ENCODE measurements at places on chromosomes 12 and 14. TPM values are rescaled to one million over a fixed set of nuclear protein-coding genes. Genes with fewer than 3 reads are reported as not detected.

DNA sequence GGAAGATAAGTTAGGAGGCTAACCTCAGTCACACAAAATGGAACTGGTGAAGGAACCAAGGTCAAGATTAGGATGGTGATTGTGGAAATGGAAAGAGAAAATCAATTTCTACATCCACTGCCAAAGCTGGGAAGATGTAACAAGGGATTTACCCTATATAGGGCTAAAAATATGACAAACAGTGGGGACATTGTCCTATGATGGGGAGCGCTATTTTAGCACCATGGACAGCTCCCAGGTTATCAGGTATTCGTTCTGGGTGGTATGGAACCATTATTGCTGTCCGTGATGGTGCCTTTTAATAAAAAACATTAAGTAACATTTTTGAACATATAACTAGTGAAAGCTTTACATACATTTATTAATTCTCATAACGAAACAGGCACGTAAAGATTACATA is 124.0 kb downstream of the NDUFA12 start:
- no peak for DNase-seq

DNA sequence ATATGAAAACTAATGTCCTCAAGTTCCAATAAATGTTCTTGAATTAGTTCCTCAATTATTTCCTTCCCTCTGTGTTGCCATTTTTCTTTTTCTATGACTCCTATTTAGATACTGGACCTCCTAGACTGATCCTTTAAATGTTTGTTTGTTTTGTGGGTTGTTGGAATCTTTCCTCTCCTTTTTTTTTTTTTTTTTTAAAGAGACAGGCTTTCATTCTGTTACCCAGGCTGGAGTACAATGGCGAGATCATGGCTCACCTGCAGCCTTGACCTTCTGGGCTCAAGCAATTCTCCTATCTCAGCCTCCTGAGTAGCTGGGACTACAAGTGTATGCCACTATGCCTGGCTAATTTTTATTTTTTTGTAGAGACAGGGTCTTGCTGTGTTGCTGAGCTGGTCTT is 9.6 kb downstream of the PRKAG1 start:
- no peak for DNase-seq

- DNase-seq = no peak
Observed at GRCh38 chr12:72141381-72141780, 130.8 kb upstream of the TRHDE start.

DNA sequence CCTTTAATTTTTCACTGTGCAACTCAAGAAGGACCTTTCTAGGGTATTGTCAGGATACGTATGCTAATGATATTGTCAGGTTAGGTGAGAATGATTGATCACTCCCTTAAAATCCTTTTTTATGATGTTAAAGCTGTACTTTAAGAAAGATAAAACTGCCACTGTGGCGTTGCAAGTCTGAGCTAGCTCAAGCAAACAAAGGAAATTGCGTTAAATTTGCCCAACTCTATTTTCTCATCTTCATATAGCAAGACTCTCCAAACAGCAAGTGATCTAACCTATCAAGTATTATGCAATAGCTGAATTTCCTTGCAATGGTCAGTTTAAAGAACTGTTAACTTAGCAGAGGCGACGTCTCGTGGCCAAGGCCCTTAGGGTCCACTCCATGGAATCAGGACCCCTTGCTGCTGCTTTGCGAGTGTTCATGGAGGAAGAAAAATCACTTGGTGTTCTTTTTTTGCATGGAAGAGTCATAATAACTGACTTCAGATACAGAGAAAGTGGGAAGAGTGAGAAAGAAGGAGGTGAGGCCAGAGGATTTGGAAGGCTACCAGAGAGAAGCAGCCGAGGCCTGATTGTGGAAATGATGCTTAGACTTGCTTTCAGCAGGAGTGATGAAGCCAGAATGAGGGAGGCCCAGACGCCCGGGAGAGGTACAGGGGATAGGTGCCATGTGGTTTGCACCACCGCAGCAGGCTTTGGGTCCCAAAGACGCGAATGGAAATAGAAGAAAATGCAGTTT is 2.5 kb downstream of the TRAF3 start:
- DNase-seq = no peak

Gene RPGRIP1
- total RNA-seq = not detected

GRCh38 chr12:70151993-70152392 is 91.2 kb upstream of the CNOT2 start:
- no peak for DNase-seq

Gene SLC8A3
- total RNA-seq = 0.04 TPM

DNA sequence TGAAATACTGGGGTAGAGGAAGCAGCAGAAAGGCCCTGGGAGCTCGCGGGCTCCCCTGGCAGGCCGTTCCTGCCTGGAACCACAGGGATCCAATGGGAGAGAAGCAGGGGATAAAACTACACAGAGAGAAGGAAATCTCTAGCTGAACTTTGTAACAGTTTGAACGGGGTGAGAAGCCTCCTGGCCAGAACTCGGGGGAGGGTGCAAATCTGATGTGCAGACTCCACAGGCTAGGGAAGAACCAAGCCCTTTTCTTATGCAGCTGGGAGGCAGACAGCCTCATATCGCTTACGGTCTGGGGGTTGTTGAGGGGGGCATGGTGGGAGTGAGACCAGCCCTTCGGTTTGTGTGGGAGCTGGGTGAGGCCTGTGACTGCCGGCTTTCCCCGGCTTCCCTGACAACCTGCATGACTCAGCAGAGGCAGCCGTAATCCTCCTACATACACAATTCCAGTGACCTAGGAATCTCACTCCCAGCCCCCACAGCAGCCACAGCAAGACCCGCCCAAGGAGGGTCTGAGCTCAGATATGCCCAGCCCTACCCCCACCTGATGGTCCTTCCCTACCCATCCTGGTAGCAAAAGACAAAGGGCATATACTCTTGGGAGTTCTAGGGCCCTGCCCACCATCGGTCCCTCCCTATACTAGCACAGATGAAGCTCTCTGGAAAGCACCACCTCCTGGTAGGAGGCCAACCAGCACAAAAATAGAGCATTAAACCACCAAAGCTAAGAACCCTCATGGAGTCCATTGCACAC is 143.0 kb downstream of the TMTC1 start:
- DNase-seq = no peak

DNA sequence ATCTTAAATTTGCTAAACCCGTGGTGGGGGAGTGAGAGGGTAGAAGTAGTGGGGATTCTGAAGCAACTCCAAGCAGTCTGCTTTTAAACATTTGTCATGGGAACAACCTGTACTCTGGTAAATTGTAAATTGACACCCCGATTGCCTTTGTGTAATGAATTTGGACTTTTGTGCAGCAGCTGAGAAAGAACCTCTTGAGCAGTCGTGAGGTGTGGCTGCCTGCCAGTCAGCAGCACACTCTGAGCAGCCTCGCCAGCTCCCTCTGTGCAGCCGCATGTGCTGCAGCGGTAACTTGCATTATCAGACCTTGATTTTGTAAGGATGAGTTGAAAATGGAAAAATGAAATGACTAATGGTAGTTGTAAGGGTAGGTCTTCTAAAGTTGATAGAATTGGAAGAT is 74.3 kb downstream of the SUSD6 start:
- peak; percentile 72 for DNase-seq

DNA sequence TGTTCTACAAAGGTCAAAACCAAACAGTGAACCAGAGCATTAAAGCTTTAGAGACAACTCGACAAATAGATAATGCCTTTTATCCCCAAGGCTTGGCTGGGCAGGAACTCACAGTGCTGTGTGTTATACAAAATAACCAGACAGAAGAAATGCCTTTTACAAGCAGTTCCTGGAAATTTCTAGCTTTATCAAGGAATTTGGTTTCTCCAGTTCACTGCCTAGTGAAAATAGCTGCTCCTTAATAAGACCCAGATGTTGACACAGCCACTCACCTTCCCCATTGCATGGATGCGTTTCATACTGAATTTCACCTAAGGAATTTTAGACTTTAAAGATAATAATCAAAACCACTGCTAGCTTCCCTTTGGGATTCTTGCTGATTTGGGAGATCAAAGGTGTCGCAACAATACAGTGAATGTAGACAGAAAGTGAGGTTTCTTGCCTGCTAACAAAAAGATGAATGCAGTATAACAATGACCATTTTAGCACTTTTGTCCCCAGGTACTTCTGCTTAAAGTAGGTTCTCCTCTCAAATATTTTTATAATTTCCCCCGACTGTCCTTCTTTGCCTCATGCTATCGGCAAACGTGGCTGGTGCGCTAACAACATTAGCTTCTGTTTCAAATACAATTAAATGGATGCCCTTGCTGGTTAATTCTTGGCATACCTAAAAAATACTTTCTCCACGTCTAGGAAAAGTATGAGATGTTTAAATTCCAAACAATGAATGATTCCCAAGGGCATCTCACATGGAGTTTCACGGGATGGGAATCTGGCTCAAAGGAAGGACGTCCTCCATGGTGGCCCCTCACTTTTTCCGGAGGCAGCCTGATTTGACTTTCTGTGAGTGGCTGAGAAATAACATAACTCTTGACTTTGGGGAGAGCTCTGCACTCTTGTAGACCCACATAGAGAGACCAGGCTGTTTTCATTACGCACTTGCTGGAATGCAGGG is 162.4 kb downstream of the C12orf75 start:
- DNase-seq = no peak

DNA sequence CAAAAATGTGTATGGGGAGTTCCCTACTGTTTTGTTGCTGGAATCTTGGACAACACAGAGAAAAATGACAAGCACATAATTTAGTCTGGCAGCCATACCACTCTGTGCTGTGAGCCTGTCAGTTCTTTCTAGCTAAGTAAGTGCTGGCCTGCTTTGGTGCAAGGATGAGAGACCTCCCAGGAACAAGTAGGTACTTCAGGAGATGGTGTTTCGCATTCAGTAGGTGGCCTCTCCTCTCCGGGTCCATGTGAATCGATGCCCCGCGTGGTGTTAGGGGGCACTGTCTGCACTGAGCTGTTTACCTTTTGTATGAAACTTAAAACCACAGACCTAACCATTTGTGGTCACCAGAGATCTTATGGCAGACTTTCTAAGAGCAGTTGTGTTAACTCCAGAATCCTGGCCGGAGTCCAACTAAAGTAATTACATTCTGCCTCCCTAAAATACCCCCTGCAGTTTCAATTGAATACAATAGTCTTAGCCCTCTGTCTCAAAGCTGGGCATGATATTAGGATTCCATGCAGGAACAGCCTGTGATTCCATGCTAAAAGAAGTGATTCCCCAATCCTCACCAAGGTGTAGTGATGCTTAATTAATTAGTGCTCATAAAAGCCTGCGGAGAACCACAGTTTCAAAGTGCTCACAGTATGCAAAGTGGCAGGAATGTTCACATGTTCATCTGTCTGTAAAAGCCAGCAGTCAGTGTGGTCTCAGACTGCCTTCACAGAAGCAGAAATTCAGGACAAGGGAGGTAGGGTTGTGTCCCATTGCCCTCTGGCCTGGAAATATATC is 64.2 kb downstream of the LLPH start:
- no peak for DNase-seq

- DNase-seq = no peak
Observed at GRCh38 chr12:6700646-6701051, at the start of gene PIANP. PIANP (minus strand) TSS chr12:6700815; CDS start chr12:6698061, 2,754 bp downstream.

DNA sequence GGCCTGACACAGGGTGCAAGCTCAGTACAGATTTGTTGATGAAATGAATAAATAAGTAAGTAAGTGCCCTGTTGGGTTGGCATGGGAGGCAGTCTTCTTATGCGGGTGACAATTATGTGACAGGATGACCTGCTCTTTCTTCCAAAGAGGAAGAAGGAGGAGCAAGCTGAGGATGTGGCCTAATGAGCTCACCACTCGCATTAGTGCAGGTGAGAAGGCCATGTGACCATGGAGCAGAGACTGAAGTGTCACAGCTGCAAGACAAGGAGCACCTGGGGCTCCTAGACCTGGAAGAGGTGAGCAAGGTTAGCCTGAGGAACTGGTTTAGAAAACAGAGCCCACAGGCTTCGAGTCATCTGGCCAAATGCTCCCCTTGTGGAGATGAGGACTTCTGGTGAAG is 34.9 kb downstream of the LRTM2 start:
- DNase-seq = no peak

Gene KRT3
- not detected for total RNA-seq

Gene IFNG-AS1
- total RNA-seq = not detected

- no peak for DNase-seq
Observed at GRCh38 chr14:69861025-69861569, 18.1 kb upstream of the SMOC1 start.
